Left ventricle myocardium inferior (tissue), 1 donor: ENCODE measurements at places on chromosomes 16 and 17. TPM values are rescaled to one million over a fixed set of nuclear protein-coding genes. Genes with fewer than 3 reads are reported as not detected.

DNA sequence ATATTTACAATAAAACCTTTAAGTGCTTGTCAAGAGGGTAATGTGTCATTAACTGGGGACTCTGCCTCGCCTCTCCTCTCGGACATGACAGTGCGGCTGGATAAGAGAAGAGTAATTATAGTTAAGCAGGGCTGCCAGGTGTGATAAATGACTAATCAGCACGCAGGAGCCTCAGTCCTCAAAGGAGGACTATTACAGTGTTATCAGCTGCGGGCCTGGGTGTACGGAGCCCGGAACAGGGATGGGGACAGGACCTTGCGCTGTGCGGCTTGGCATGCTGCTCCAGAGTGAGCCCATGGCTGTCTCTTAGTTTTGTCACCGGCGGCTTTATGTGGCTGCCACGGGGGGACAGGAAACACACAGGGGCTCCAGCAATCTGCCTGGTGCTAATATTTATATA lies 607.2 kb downstream of the MAF start:
- peak; percentile 21 for DNase-seq

DNA sequence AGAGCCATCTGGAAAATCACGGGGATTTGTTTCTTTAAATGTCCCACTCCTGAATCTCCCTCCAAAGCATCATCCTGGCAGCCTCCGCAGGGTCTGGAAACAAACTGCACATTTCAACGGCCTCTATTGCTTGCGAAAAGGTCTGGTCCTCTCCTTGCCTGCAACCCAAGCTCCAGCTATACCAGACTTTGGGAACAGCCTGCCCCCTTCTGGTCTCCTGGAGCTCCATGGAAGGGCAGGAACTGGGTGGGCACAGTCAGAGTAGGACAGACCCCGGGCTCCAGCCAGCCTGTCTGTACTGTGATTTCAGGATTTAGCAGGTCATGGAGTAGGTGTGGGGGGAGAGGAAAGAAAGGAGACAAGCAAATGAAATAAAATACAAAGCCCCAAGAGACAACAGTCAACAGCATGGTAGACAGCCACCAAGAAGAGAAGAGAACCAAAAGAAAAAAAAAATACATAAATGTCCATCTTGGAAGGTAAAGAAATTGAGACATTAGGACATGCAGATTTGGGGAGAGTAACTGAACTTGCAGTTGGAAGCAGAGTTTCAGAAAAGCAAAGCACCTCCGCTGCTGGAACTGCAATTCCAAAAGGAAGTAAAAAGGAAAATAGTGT lies 2.7 kb downstream of the XYLT1 start:
- peak; percentile 54 for DNase-seq

DNA sequence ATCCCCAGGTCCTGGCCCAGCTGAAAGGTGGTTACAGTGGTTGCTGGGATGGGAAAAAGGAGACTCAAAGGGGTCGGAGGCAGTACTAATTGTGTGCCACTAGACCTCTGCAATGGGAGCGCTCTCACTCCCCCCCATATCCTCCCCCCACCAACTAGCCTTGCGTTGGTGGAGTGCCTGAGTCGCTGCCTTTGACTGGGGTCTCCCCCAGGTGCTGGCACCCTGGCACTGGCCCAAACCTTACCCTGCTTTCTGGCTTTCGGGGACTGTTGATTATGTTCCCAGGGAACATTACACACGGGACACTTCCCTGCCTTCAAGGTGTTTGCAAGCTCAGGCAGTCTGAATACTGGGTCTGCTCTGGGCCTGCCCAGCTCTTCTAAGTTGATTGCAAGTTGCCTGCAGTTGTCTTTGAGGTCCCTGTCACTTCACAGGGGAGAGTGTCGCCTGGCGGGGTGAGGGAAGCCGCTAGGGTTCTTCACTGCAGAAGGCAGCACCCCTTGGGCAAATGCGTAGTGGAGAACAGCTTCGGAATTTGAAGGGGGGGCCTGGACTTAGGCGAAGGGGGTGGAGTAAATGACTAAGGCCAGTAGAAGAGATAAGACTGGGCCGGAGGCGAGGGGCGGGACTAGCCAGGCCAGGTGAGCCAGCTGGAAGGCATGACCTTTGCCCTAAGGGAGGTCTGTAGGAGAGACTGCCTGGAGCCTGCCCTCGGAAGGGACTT lies 98.0 kb downstream of the RAB11FIP4 start:
- DNase-seq: no peak

DNA sequence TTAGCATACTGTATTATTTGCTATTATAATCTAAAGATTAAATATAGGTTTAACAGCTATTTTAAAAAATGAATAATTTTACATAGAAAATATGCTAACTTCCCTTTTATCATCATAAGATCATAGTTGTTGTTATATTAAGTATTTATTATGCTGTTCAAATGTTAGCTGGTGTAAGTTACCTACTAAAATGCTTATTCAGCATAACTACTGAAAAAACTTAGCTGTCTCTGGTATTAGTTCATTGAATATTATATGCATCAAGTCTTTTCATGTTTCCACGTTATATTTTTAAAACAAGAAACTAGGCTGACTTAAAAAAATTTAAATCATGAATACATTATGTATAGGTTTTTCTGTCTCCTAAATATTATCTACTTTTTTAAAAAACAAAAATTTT lies 62.6 kb downstream of the NETO2 start:
- DNase-seq: no peak

The OR4D1 gene
- total RNA-seq: not detected

The TCAP gene
- 5,825 TPM for total RNA-seq
